ENCODE measurements at places on chromosomes 16 and 17. TPM values are rescaled to one million over a fixed set of nuclear protein-coding genes. Genes with fewer than 3 reads are reported as not detected.
A peak's percentile ranks its signal among the peaks of the same experiment; 100 is the strongest.

GRCh38 chr16:6494716-6495115, 837.9 kb upstream of the RBFOX1 start:
- H3K27ac ChIP-seq = no peak overlapping the region
- no peaks in the 10 kb centered on the region for H3K4me1 ChIP-seq
- H3K36me3 ChIP-seq = no peaks in the 10 kb centered on the region
- H3K4me3 ChIP-seq = no peak overlapping the region
- no peak for DNase-seq

DNA sequence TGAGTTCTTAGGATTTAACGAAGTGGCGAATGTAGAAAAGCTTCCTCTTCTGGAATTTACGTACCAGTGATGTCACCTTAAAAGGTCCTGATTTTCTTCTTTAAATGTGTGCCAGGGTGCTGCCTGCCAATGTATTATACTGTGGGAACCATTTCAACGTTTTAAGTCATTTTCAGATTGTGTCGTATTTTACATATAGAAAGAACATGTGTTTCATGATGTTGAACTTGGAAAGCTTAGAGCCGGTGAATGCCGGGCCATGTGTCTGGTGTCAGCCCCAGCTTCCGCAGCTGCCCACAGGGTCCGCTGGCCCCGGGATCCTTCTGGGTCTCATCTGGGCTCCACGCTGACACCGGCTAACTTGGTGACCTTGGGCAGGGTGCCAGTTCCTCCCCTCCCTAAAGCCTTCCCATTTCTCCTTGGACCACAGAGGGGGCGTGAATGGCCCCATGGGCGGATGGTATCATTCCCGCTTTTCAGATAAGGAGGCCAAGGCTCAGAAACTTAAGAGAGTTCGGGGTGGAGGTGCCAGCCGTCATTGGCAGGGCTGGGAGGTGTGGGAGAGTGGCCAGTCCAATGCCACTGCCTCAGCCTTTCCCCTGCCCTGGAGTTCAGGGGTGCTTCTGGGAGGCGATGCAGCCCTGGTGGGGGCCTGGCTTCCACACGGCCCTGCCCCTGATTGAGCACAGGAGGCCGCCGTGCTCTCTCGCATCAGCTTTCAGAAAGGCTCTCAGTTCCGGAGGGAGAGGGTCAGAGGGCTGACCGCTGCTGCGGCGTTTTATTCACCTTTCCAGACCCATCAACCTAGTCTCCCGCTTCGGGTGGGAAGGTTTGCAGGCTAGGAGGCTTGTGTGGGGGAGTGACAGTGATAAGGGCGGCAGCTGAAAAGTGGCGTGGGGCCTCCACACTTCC, 68.8 kb upstream of the CIBAR2 start:
- no peaks in the 10 kb centered on the region for H3K36me3 ChIP-seq
- no peak overlapping the region for H3K4me3 ChIP-seq
- peak overlapping the region; percentile 15 for H3K27ac ChIP-seq
- H3K4me1 ChIP-seq = peaks cover 11% of the 10 kb centered on the region

DNA sequence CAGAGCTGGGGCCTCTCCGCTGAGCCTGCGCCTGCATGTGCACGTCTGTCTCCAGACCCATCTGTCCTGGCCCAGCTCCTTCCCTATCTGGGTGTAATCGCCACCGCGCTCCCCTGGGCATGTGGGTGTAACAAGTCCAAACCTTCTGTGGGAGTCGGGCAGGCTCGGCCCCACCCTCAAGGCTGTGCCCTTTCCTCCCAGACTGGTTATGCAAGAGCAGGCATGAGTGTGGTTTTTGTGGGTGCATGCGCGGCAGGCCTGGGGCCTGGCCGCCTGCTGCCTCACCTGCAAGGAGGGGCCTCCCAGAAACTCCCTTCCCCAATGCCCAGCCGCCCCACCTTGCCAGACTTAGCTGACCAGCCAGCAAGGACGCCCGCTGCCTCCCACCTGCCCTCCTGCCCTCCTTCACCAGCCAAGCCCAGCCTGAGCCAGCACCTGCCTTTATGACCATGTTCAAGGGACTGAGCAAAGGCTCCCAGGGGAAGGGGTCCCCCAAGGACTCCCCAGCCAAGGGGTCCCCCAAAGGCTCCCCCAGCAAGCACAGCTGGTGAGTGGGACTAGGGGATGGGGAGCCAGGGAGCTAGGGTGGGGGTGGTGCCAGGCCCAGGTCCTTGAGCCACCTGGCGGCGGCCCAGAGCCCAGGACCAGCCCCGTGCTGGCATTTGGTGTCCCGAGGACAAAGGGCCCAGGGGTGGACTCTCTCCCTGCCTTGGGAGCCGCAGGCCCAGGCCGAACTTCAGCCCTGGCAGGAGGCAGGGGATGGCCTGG, at the start of gene EVPLL:
Gene EVPLL (plus strand): TSS at position 342 of the 768 bp plus-strand sequence. CDS start 3,160 bp downstream, outside the sequence.
- no peaks in the 10 kb centered on the region for H3K4me1 ChIP-seq
- peaks cover 32% of the 10 kb centered on the region for H3K27me3 ChIP-seq
- H3K36me3 ChIP-seq = no peaks in the 10 kb centered on the region
- no peak within 1 kb of the TSS for H3K27ac ChIP-seq

DNA sequence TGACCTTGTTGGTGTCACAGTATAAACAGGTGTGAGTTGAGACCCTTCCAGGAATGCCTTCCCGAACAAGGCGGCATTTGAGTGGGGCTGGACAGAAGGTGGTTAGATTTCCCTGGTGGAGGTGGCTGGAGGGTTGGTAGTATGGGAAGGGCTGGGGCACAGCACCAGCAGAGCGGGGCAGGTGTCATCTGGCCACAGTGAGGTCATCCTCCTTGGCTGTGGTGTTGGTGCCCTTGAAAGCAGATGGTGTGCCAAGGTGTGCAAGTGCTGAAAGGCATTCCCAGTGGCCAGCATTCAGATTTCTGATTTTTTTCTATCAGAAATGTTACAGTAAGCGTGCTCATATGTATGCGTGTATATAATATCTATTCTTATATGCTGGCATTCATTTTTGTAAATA, 126.6 kb downstream of the LAT start:
- no peaks in the 10 kb centered on the region for H3K27me3 ChIP-seq
- DNase-seq = no peak
- no peaks in the 10 kb centered on the region for H3K36me3 ChIP-seq
- H3K27ac ChIP-seq = no peak overlapping the region
- H3K4me1 ChIP-seq = peaks cover 22% of the 10 kb centered on the region
- no peak overlapping the region for H3K4me3 ChIP-seq

DNA sequence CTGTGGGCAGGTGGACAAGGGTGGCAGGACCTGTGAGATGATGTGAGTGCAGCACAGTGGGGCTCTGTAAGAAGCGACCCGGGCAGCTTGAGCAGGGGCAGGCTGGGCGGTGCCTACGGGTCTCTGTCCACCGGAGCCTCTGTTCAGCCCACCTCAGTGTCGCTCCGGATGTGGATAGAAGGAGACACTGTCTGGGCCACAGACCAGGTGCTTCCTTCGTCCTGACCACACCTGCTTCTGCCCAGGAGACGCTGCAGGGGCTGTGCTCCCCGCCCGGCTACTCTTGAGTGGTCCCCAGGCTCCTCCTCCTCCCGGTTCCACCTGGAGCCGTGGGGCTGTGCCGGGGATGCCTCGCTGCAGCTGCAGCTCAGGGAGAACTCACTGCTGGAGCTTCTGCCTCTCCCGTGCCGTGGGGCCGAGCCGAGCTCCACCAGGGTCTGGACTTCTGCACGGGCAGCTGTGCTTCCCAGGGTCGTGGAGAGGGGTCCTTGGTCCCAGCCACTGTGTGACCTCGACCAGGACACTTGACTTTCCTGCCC, 21.5 kb downstream of the METRNL start:
- H3K27ac ChIP-seq = no peak overlapping the region
- peak overlapping the region; percentile 20 for H3K4me3 ChIP-seq
- peaks cover 4% of the 10 kb centered on the region for H3K27me3 ChIP-seq
- no peak for DNase-seq
- peaks cover 16% of the 10 kb centered on the region for H3K4me1 ChIP-seq

DNA sequence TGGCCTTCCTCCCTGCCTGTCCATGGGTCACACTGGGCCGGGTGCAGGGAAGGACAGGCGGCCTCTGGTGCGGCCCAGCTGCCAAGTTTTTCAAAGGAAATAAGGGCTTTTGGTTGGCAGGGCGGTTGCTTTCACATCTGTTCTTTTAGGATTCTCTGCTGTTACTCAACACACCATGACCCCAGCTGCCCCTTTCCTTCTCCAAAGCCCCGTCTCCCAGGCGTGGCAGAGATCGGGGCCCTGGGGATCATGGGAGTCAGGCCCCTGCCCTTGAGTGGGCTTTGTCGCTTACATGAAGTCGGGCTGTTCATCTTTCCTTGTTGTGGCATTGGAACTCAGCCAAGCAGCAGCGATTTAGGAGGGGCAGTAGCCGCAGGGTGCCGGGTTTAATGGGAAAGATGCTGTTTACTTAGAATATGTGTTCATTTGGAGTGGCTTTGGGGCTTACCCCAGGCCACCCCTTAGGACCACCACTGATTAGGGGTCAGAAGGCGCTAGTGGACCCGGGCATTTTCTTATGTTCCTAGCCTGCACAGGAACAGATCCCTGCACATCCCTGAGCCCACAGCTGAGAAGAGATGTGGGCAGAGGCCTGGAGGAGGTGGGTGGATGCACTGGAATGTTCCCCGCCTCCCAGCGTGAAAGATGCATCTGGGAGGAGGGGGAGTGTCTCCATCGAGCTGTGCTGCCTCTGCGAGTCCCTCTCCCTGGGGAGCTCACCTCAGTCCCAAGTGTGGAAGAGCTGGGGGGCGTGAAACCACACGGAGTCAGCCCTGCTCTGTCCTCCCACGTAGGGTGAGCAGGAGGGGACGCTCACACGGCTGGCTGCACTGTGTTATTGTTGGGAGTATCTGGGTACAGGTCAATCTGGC, 6.8 kb upstream of the ADCY7 start:
- no peaks in the 10 kb centered on the region for H3K27me3 ChIP-seq
- peaks cover 11% of the 10 kb centered on the region for H3K4me1 ChIP-seq
- DNase-seq = peak; percentile 37
- no peaks in the 10 kb centered on the region for H3K36me3 ChIP-seq
- H3K27ac ChIP-seq = peak overlapping the region; percentile 31
- no peak overlapping the region for H3K4me3 ChIP-seq

- no peaks in the 10 kb centered on the region for H3K4me1 ChIP-seq
- no peaks in the 10 kb centered on the region for H3K36me3 ChIP-seq
- no peak for DNase-seq
- H3K27ac ChIP-seq = no peak overlapping the region
- H3K4me3 ChIP-seq = no peak overlapping the region
- no peaks in the 10 kb centered on the region for H3K27me3 ChIP-seq
These were observed 393.0 kb downstream of the CA10 start for GRCh38 chr17:51765282-51766135.

DNA sequence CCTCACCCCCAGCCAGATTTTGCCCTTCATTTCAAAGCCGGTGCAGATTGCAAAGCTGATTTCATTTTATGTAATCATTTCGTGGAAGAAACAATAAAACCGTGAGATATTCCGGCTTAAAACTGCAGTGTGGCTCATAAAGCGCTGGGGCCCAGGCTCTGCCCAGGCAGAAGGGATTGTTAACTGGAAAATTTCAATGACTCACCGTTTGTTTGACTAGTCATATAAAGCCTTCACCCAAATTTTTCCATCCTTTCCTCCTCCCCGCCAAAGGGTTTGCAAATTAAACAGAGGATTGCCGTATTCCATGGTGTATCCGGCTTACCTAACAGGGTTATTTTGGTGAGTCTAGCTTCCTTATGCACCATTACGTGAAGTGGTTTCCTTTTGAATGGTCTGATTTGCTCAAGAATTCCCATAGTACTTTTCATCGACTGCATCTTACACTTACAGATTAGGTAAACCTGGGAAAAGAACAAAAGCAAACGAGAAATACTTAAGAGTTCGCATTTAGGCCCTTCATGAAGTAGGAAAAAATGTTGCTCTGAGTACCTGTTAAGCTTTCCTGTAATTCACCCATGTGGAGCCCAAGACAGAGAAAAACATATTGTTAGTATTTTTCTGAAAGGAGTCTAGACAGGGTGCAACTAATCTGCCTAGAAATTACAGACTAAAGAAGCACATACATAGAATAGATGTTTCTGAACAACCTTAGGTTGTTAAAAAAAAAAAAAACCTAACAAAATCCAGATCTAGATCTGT, 949 bp upstream of the GSPT1 start:
- H3K27ac ChIP-seq = no peak overlapping the region
- H3K27me3 ChIP-seq = no peaks in the 10 kb centered on the region
- H3K4me3 ChIP-seq = peak overlapping the region; percentile 76
- DNase-seq = no peak
- no peaks in the 10 kb centered on the region for H3K36me3 ChIP-seq
- peaks cover 33% of the 10 kb centered on the region for H3K4me1 ChIP-seq

DNA sequence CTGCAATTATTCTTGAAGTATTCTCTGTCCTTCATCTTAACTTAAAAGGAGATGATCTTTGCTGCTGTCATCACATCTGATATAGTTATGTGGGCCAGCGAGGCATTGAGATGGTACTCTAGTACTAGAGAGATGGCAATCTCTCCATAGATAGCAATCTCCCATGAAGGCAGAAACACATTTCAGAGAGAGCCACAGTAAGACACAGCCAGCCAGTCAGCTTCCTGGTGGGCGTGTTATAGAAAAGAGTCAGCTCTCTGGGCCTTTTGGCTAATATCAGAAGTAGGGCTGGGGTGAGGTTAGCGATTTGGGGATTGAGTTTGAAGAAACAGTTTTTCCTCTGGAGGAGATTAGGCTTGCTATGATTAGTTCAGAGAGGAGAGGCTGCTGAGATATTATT, 22.6 kb upstream of the EFCAB13 start:
- no peak for DNase-seq
- H3K4me1 ChIP-seq = peaks cover 9% of the 10 kb centered on the region
- H3K27me3 ChIP-seq = no peaks in the 10 kb centered on the region

The SLFN12L gene
- 0.64 TPM for total RNA-seq

The CES3 gene
- total RNA-seq = 1.6 TPM

Measured in heart right ventricle (tissue), 16 donors.